ENCODE measurements at places on chromosomes 16 and 17.

- no peak overlapping the region for H3K4me3 ChIP-seq
- peaks cover 6% of the 10 kb centered on the region for H3K4me1 ChIP-seq
- peaks cover 51% of the 10 kb centered on the region for H3K36me3 ChIP-seq
- H3K27ac ChIP-seq, result no peak overlapping the region
Measured at GRCh38 chr16:30753596-30753995, 5.4 kb downstream of the PHKG2 start.

DNA sequence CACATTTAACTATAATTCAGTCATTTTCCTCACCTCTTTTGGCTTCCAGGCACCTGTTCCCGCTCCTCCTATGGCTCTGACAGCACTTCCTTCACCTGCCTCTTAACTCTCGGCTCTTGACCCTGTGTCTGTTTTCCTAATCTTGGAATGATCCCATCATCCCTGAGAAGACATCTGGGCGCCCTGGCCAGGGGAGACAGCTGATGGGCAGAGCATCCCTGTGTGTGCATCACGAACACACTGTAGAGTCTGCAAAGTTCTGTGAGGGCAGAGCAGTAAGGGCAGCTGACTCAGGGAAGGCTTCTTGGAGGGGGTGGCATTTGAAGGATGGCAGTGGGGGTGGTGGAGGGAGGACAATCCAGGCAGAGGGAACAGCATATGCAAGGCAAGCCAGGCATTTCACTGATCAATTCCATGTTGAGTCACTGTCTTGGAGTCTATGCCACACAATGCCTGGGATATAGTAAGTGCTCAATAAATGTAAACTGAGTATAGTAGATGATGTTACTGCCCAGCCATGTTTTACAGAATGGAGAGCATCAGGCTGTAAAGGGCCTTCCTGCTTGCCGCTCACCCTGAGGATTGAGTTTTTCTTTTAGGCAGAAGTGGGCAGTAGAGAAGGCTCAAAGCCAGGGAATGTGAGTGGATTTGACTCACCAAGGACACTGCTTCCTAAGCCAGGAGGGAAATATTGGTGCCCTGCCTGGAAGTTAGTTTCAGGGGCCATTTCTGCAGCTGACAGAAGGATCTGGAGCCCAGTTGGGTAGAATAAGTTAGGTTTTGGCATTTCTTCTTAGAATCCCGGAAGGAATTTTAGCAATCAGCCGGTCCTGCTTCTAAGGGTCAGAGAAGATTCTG lies 5.8 kb upstream of the RAB11FIP4 start:
- no peak overlapping the region for H3K27ac ChIP-seq
- peaks cover 22% of the 10 kb centered on the region for H3K27me3 ChIP-seq
- no peak overlapping the region for H3K4me3 ChIP-seq
- peaks cover 14% of the 10 kb centered on the region for H3K36me3 ChIP-seq
- H3K4me1 ChIP-seq, result no peaks in the 10 kb centered on the region
- no peak for DNase-seq

DNA sequence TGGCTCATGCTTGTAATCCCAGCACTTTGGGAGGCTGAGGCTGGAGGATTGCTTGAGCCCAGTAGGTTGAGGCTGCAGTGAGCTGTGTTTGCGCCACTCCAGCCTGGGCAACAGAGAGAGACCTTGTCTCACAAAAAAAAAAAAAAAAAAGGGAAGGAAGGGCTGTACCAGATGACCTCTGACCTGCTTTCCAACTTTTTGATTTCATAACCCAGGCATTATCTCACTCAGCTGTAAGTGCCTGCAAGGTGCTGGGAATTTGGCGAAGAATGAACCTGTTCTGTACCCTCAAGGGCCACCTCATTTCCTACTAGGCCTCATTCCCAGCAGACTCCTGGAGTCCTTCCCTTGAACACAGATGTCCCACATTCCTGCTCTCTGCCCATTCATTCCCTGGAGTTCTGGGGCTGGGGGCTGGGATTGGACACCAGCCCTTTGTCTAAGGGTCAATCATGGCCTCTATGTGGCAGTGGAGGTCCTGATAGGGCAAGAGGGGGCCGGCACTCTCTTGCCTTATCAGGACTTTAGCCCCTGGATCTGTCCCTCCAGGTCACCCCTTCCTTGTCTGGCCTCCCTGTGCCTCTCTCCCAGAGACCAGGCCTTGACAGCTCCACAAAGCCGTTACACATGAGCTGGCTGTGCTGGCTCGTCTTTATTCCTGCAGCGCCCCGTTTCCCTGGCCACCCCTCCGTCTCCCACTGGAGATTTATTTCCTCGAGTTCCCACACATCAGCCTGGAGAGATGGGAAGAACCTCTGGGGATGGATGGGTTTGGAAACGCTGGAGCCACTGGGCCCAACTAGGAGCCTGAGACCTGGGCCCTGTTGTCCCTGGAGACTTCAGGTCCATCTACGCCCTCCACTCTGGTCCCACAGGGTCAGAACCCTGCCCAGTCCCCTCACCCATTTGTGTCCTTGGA lies 821 bp upstream of the GFAP start:
- H3K27ac ChIP-seq, result no peak overlapping the region
- H3K4me1 ChIP-seq, result peaks cover 24% of the 10 kb centered on the region
- peaks cover 1% of the 10 kb centered on the region for H3K27me3 ChIP-seq
- no peak for DNase-seq

DNA sequence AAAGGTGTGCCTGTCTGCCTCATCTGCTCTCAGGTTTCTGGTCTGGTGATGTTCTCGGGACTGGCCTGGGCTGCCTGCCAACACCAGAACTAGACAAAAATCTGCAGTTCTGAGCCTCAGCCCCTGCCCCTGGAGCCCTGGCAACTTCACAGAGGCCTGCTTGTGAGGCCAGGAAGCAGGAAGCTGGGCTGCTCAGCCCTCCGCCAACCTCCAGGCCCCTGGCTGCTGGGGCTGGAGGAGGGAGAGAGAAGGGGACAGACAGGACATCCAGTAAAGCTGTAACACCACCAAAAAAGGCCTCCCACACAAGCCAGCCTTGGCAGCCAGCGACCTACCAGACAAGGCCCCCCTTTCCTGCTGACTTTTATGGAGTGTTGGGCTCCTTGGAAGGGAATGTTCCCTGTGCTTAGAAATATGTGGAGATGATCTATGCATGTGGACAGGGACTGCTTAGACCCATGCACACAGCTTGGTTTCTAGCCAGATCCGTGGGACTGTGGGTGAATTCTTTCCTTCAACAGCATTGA lies 157.6 kb downstream of the XYLT1 start:
- no peak overlapping the region for H3K27ac ChIP-seq
- no peak overlapping the region for H3K4me3 ChIP-seq
- H3K4me1 ChIP-seq, result no peaks in the 10 kb centered on the region
- no peaks in the 10 kb centered on the region for H3K27me3 ChIP-seq
- no peak for DNase-seq

DNA sequence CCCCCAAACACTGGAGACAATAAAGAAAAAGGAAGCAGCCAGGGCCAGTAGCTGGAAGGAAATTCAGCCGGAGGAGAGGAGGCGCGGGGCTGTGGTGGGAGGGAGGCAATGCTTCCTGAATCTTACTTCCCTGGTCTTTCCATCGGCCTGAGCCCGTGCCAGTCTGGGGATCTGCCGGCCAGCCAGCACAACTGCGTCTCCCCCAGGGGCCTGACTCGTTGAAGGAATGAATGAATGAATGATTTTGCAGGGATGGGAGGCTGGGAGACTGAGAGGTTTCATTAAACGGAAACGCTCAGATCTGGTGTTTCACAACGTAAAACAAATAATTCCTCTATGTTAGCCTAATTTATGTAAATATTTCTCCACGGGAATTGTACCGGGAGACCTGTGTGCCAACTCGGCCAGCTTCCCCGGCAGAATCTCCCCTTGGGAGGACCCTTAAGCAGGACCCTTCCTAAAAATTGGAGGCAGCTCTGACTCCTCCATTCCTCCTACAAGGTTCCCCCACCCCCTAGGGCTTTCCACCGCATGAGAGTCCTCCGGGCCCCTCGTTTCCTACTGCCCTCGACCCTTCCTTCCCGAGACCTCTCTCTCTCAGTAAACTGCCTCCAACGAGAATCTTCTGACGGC lies 1.3 kb upstream of the BAIAP2 start:
- H3K36me3 ChIP-seq, result peaks cover 5% of the 10 kb centered on the region
- no peak for DNase-seq
- H3K27me3 ChIP-seq, result peaks cover 5% of the 10 kb centered on the region
- no peak overlapping the region for H3K27ac ChIP-seq
- H3K4me1 ChIP-seq, result peaks cover 53% of the 10 kb centered on the region

GRCh38 chr17:4003501-4004421 lies 39.5 kb upstream of the ATP2A3 start:
- H3K36me3 ChIP-seq, result peaks cover 37% of the 10 kb centered on the region
- DNase-seq, result no peak
- peaks cover 5% of the 10 kb centered on the region for H3K27me3 ChIP-seq
- no peak overlapping the region for H3K4me3 ChIP-seq

All from mesenchymal stem cell (in vitro differentiated cells and primary cell).